Activated CD4-positive, alpha-beta T cell treated with anti-CD3 and anti-CD28 coated beads, Interleukin-2, amount 50 U/mL, for 1 hour (primary cell): ENCODE measurements at places on chromosomes 12 and 14.

DNA sequence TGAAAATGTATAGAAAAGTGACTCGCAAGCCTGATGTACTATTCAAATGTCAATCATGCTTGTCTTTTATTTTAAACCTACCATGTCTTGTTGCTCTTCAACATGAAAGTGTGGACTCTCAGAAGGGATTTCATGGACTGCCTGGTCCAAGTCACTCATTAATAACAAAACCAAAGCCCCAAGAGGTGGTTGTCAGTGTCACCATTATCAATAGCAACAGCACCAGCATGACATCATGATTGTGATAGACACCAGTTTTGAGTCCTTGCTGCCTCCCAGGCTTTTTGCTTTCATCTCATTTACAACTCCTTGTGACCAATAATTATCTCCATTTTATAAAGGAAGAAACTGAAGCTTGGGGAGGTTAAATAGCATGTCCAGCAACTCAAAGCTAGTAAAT lies 112.0 kb upstream of the TMPO start:
- no peak for DNase-seq

GRCh38 chr12:31005256-31005943 lies 68.3 kb upstream of the DDX11 start:
- DNase-seq: no peak

DNA sequence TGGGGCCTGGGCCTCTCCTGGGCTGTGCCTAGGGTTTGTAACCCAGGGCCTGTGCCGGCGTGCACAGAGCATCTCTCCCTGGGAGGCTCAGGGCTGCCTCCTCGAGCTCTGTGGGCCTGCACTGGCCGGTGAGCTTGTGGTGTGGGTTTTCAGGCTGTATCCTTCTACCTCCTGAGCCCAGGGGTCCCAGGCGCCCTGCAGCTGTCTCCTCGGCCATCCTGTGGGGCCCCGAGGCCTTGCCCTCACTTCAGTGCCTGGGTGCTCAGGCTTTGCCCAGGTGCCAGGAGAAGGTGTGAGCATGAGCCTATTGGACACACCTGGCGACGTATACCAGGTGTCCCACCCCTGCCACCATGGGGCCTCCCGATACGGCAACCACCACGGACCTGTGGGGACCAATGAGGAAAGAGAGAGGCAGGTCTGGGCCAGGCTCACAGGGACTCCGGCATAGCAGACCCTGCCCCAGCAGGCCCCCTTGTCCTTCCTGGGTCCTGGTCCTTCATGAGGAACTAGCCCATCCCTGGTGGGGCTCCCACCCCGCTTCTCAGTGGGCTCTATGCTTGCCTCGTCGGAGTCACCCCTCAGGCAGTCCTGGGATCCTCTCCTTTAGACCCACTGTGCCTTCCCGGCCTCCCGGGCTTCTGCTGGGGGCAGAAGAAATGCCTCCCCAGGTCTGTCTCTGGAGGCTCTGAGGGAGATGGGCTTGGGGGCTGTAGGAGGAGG lies 400.2 kb downstream of the TMEM121 start:
- DNase-seq: no peak

DNA sequence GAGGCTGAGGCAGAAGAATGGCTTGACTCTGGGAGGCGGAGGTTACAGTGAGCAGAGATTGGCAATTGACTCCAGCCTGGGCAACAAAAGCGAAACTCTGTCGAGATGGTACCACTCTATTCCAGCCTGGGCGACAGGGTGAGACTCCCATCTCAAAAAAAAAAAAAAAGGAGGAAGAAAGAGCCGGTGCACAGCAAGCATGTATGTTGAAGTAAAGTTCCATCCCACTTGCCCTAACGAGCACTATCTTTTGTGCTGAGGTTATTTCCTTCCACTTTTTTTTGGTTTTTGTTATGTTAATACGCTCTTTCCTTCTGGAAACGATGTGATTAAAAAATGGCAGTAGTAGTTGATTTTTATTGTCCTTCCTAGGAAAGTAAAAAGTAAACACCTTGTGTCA lies 19.5 kb upstream of the GOLGA5 start:
- DNase-seq: no peak

DNA sequence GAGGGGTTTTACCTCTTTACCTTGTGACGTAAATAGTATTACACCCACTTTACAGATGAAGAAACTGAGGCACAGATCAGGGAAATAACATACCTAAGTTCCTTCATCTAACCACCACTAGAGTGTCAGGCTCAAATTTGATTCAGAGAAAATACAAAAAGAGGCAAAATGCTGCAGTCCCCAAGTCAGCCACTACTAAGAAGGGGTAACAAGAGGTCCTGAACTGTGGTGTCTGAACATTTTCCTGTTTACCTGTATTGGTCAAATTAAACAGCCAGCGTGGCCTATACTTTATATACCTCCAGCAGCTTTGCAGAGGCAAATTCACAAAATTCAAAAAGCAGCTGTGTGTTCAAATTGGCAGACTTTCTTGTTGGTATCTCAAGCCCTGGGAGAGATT lies 92.0 kb downstream of the TBX5 start:
- DNase-seq: no peak

DNA sequence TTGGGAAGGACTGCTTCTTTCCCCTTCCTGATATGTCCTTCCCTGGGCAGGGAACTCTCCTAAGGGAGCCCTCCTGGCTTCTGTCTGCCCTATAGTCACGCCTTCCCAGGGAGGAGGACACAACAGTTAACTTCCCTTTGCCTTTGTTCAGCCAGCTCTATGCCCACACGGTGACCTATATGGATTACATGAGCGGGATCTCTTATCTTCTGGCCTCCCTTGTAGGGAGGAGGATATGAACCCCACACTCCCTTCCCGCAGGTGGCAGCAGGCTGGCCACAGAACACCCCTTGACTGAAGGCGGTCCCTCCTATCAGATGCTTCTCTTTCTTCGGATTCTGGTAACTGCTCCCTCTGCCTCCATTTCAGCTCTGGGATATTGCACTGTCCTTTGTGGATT lies 135.6 kb upstream of the MAX start:
- no peak for DNase-seq

DNA sequence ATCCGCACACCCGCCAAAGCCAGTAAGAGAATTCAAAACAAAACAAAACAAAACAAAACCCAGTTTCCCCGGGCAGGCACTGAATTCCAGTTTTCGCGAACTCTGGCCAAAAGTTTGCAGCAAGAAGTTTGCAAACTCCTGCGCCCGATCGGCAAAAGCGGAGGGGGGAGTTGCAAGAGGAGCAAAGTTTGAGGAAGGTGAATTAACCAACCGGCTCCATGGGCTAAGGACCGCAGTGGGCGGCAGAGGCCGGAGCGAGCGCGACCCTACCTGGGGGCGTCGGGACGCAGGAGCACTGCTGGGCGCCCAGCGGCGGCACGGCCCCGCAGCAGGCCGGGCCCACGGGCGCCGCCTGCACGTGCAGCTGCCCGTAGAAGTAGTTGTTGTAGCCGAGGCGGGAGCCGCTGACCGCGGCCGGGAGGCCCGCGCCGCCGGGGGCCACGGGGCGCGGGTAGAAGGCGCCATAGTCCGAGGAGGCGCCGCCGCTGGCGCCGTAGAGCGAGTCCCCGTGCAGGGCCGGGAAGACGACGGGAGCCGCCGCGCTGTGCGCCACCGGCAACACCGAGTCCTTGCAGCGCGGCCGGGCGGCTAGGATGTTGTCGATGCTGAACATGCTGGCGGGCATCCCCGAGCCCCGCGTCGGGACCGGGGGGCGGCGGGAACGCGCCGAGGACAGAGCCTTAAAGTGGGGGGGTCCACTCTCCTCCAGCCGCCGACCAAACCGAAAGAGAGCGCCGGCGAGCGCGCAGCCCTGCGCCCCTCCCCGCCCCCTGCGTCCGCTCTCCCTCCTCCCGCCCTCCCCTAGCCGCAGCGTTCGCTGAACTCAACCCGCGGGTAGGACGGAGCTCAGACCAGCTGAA lies at the start of gene GSC:
Gene GSC (minus strand): TSS at position 723 of the 860 bp plus-strand sequence. CDS start 98 bp downstream, at position 625.
- no peak for DNase-seq

DNA sequence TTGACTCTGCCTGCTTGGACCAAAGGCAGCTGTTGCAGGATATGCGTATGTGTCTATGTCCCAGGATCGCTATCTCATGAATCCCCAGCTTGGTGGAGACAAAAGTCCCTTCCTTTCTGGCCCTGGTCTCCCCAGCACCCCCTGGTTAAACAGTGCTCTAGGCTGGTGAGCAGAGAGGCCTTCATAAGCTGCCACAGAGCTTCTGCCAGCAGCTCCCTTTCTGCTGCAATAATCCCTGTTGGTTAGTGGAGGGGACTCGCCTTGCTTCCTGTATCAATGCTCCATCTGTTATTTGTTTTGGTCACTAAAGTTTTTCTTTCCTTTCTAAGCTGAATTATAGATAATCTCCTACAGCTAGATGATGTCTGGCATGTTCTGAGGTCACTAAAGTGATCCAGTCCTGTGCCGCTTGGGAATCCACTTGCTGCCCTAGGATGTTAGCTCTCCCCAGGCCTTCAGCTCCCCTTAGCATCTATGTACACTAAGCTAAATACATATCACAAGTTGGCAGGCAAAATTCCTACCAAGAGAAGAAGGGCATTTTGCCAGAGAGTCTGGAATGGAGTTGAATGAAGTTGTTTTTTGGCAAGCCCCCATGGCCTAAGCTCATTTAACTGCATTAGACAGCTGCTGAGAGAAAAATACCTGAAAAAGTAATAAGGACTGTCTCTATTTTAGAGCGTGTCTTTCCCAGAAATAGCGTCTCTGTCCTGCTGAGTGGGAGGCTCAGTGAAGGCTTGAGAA lies 47.8 kb downstream of the RDH12 start:
- DNase-seq: no peak

- DNase-seq: peak; percentile 65
These were observed at the start of gene VDR for GRCh38 chr12:47904713-47905709. Gene VDR, minus strand, starts transcription at chr12:47904994. Its CDS starts 25,881 bp downstream, at chr12:47879113.

DNA sequence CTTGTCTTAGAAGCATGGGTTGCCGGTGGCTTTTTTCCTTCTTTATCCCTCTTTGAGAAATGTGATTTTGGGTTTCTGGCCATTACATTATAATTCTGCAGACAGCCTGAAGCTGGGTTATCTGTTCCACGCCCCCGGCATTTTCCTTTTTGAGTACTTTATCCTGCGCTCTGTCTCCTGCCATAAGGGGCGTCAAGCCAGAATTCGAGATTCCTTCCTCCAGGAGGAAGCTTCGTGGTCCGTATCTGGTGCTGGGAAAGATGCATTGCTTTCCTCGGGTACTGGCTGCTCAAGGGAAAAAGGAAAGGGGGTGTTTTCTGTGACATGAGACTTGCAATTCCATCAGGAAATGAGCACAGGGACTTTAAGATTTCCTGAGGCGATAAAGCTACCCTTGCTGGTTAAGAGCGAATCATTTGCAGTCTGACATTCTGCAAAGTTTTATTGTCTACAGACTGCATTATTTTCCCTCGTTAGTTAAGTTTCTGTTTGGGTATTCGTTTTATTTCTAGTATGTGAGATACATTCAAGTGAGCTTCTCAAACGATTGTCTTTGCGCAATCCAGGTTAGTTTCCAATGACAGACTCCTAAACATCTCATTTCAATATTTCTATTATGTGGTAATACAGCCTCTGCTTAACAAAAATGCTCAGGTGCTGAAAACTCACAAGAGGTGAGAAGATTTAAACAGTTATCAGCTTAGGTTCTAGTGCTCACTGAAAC lies 694 bp downstream of the AKAP5 start:
- DNase-seq: no peak

GRCh38 chr14:55600784-55601561 lies 21.0 kb downstream of the KTN1 start:
- DNase-seq: no peak

GRCh38 chr14:61101803-61102548 lies 120.9 kb downstream of the SLC38A6 start:
- DNase-seq: no peak

DNA sequence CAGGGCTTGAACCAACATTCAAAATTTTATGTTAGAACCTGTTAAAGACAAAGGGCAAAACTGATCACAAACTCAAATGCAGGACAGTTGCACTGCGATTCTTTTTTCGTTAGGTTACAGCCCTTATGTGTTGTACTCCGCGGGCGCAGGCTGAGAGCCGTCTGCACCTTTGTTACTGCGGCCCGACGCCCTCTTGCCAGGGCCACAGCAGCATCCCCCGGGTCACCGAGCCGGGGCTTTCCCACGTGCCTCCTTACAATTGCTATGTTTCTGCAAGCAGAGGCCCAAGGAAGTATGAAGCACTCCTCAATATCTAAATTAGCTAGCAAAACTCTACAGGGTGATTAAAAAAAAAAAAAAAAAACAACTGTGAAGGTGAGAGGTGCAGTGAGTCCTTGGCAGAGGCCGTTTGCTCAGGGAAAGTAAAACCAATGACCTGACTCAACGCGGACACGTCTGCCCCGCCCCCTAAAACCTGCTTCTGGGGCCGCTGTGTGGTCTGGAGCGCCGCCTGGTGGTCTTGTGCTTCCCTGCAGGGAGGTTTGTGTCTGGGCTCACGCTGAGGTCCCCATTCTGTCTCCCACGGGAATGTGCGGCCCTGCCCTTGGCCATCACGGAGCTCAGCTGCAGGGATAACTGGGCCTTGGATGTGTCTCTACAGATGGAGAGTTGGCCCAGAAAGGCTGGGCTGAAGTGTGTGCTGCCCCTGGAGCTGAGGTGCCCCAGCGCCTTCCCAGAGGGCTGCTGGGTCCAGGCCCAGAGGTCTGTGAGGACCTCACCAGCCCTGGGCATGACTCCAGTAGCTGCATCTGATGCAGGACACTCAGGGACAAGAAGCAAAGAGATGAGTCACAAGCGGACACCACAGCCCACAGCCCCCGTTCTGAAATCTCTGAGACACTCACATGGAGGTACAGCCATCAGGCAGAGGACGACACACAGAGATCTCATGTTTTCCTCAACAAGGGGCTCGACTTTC lies 418.5 kb downstream of the TMEM121 start:
- peak; percentile 74 for DNase-seq

DNA sequence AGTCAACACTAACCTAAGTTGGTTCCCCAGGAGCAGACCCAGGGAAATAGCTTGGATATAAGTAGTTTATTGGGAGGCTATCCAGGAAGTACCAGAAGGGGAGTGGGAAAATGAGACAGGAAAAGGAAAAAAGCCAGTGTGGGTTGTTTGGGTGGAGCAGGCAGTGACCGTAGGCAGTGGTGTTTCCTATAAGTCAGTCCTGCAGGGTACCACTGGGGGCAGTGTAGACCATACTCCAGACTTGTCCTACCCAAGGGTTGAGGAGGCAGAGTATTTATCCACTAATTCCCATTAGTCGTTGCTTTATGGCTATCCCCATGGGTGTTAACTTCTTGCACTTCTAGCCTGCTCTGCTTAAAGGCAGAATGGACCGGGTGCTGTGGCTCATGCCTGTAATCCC lies 6.4 kb upstream of the CCDC60 start:
- no peak for DNase-seq

- DNase-seq: no peak
These were observed 99.1 kb downstream of the FIGNL2 start for GRCh38 chr12:51749206-51749985.

DNA sequence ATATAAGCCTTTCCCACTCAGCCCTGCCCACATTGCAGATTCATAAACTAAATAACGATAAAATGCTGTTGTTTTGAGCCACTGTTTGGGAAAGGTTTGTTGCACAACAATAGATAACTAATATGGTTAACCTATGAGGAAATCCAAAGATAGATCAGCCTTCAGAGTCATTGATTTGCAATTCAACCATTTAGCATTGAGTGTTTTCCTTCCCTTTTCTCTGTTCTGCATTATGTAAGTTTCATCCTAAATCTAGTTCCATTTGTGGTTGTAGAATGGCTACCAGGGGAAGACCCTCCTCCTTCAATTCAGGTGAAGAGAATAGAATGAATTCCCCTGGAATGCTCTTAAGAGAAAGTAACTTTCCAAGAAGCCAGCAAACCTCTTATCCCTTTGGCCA lies 19.6 kb downstream of the TC2N start:
- DNase-seq: no peak
